Right lung (tissue), 10 donors: ENCODE measurements at places on chromosomes 11 and 22. TPM values are rescaled to one million over a fixed set of nuclear protein-coding genes. Genes with fewer than 3 reads are reported as not detected.

DNA sequence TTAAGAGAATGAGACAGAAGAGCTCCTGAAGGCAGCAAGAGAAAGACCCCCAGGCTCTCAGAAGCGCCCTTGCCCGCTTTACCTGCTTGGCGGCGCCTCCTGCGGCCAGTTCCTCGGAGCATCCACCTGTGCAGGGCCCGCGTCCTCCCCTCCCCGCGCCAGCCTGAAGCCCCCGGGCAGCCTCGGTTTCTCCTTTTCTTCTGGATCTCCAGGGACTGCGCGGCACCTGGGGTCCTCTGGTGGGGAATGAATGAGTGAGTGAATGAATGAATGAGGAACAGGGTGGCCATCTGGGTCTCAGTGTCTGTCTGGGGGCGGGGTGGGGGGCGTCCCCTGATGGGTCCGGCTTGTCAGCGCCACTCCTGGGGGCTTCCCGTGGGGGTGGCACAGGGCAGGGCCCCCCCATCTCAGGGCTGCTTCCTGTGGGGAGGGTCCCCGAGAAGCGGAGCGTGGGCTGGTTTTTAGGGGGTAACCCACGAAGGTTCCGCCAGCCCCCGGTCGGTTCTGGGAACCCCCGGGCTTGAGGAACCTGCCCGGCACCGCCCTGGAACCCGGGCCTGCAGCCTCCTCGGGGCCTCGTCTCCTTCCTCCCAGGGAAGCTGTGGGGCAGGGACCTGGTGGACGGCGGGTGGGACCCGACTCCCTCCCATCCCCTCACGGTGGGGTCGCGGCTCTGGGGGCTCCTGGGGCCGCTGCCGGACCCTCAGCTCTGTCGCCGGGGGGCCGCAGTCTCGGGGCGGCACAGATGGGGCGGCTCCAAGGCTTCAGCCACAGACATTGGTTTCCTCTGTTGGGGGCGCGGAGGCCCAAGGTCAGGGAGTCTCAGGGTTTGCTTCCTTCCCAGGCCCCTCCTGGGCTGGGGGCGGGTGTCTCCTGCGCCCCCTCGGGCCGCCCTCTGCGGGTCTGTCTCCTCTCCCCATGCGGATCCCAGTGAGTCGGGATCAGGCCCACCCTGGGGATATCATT is 8.3 kb upstream of the KRTAP5-7 start:
- no peak for DNase-seq

Gene RNF169
- polyA plus RNA-seq = 21.6 TPM

DNA sequence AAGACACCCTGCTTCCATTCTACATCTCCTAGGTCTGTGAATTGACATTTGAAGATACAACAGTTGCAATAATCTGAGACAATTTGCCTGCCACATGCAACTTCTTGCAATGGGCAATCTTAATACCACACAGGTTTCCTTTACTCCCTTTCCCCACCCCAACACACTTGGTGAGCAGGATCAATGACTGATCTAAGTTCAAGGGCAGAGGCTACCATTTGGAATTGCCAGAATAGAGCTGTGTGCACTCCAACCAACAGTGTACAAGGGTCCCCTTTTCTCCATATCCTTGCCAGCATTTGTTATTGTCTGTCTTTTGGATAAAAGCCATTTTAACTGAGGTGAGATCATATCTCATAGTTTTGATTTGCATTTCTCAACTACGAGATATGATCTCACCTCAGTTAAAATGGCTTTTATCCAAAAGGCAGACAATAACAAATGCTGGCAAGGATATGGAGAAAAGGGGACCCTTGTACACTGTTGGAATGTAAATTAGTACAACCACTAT is 2.9 kb upstream of the NNMT start:
- no peak for DNase-seq

Gene DDI1
- not detected for polyA plus RNA-seq

Gene OR52L1
- polyA plus RNA-seq = not detected

GRCh38 chr11:120978701-120979100 is 45.2 kb upstream of the TBCEL start:
- DNase-seq = no peak

- DNase-seq = no peak
Observed at GRCh38 chr11:73107597-73107996, 34.5 kb downstream of the FCHSD2 start.

GRCh38 chr11:47891886-47892285 is 43.7 kb upstream of the NUP160 start:
- DNase-seq = no peak

Gene PHOX2A
- polyA plus RNA-seq = not detected

Gene FXYD6
- 148 TPM for polyA plus RNA-seq

DNA sequence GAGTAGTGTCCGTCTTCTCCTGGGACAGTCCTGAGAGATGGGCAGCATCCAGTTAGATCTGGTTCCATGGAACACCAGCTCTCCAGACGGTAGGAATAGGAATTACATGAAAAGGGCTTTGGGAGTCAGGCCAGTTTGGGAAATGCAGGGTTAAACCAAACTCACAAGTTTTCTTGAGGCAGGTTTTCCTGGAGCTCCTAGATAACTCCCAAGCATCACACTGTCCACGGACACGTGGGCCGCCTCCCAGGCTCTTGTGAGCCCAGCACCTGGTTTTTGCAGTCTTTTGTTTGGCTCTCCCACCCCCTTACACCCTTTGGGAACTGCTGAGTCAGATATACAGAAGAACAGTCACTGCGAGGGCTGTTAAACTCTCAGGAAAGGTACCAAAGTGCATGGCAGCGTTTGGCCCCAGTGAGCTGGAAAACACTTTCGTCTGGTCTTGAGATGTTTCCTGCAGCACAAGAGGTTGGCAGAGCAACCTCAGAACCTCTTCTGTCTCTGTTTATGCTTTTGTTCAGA is 90.0 kb downstream of the BCR start:
- DNase-seq = no peak

- no peak for DNase-seq
Observed at GRCh38 chr22:28053896-28054818, 135.1 kb upstream of the PITPNB start.

Gene TOP3B
- polyA plus RNA-seq = 28.2 TPM

Gene WNT7B
- polyA plus RNA-seq = 9.5 TPM

DNA sequence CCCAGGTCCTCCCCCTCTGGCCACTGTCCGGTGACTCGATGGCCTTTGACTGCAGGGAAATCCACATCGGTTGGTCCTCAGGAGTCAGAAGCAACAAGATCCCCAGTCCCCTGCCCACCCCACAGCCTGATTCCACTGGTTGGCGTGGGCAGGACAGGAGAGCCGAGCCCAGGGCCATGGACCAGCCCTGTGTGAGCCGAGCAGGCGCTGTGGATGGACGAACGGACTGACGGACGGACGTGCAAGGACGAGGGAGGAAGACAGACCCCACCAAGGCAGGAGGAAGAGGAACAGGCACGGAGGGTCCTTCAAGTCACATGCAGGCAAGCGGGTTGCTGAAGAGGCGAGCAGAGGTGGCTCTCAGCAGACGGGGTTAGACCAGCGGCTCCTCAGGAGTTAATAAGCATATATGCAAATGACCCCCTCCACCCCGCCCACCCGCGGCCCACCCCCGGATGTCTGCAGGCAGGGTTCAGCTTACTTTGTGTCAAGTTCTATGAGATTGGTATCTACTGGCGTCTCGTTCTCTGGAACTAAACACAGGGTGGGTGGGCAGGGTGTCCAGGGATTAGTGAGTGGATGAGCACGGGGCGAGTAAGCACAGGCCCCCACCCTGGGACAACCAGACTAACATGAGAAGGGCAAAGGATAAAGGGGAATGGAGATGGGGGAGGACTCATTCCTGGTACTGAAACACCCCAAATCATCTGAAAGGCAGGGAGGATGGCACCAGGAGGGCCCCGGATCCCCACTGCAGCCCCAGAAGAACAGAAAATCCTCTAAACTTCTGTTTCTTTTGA is 26.8 kb downstream of the TPBGL start:
- no peak for DNase-seq

Gene OR1S2
- polyA plus RNA-seq = not detected

Gene GPHA2
- polyA plus RNA-seq = 0.15 TPM

- DNase-seq = no peak
Observed at GRCh38 chr11:72723508-72723907, 28.7 kb downstream of the ARAP1 start.

DNA sequence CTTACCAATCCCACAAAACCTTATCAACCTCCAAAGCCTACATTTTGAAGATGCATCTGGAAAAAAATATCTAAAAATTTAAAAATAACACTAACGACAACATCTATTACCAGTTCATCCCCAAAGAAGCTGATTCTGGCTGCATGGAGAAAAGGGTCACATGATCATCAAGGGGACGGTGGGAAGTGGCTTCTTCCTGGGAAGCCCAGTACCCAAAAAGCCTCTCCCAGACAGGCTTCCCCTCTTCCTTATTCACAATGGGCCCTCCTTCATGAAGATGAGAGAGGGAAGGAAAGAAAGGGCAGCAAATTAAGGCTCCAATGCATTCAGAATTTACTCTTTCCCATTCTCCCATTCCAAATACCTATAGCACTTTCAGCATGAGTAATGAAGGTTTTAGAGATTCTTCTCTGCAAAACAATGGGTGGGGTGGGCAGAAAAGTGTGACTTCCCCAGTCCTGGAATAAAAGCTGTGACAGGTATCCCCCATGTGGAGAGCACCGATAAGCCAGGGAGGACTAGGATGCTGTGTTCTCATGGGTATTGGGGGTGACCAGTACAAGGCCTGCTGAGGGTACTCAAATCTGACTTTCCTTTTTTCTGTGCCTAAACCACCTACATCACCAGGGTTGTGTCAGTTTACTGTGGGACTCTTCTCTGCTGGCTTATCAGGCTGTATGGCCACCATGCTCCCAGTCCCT is 88.2 kb downstream of the SIK3 start:
- DNase-seq = no peak

Gene OR51E1
- polyA plus RNA-seq = 0.36 TPM

Gene OVOL1
- 0.29 TPM for polyA plus RNA-seq

DNA sequence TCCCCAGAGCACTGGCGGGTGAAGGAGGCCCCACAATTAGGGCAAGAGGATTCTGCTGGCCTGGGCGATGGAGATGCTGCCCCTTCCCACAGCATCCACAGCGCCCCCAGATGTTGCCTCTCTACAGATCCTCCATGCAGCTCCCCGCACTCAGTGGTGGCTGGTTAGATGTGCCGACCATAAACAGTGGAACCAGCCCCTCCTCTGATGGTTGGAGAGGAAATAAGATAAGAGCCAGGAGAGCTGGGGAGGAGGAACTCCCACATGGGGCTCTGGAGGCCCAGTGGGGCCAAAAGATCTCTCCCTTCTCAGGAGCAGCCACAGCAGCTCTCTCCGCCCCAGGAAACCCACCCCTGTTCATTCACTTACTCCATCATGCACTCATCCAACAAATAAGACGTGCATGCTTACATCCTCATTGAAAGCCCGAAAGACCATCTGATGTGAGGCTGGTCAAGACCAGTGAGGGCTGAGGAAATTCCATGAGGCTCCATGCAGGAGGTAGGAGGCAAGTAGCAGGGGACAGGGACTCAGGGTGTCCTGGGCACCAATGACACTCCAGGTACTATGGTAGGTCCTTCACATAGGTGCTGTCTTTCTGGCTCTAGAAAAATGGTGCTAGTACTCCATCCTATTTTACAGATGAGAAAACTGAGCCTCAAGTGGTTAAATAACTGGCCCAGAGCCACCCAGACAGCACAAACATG is 1.5 kb downstream of the PTGDR2 start:
- DNase-seq = no peak

DNA sequence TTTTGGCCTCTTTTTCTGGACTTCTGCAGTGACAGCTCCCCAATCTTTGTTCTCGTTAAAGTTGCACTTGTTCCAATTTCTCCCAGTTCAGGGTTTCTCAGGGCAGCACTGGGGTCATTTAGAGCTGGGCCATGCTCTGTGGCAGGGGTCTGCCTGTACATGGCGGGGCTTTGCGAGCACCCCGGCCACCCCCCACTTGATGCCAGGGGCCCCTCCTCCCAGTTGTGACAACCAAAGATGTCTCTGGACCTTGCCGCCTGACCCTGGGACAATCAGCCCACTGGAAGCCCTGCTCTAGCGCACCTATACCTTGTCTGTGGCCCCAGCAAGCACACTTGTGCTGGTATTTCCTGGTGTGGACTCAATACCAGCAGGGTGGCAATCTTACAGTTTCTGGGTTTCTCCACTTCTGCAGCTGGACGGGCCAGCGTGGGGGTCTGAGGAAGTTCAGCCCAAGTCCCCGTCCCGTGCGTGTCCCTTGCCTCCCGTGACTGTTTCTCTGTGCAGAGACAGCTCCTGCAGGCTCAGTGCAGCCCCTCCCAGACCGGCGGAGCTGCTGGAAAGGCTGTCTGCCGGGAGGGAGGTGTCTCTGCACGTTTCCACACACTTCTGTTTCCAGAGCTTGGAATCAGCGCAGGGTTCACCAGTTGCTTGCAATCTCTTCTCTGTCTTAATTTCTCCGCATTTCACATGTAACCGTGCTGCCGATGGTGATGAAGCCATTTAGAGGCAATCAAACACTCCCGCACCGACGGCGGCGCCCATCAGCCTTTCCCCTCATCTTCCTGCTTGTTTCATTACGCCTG is 1328.9 kb downstream of the BRD1 start:
- DNase-seq = no peak

Gene DBX1
- 0.35 TPM for polyA plus RNA-seq

DNA sequence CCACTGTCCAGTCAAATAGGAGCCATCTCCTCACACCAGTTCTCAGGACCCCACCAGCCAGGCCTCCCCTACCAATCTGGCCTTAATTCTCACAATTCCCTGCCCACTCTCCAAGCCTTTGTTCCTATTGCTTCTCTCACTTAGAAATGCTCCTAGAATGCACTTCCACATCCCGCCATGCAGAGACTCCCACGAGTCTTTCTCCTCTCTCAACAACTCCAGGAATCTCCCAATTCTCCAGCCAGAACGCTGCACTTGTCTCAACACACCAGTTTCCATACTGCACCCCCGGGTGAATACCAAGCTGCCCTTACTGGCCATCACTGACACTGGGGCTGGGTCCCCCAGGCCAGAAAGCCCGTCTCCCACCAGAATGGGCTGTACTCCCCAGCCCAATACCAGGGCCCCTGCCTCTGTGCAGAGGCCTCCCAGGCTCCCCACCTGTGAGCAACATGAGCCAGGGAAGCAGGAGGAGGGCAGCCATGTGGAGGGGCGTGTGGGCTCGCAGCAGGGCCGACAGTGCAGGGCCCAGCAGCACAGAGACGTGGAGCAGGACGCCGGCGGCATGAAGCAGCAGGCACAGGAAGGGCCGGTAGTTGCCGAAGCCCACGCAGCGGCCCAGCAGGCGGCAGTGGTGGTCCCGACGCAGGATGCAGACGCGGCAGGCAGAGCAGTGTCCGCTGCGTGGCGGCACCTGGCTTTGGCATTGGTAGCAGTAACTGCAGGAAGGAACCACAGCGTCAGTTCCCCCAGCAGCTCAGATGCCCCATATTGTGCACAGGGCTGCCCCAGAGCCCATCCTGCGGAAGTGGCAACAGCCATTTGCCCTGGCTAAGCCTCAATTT is 2.4 kb downstream of the ZDHHC24 start:
- peak; percentile 39 for DNase-seq

Gene NXPE2
- polyA plus RNA-seq = 0.30 TPM

DNA sequence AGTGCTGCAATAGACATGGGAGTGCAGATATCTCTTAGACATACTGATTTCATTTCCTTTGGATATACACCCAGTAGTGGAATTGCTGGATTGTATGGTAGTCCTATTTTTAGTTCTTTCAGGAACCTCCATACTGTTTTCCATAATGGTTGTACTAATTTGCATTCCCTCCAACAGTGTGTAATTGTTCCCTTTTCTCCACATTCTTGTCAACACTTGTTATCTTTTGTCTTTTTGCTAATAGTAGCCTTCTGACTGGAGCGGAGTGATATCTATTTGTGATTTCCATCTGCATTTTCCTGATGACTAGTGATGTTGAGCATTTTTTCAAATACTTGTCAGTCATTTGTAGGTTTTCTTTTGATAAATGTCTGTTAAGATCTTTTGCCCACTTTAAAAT is 128.9 kb downstream of the CTNND1 start:
- no peak for DNase-seq

GRCh38 chr11:72228229-72228843 is 3.8 kb downstream of the INPPL1 start:
- DNase-seq = no peak

GRCh38 chr11:64185175-64185692 is 737 bp upstream of the STIP1 start:
- DNase-seq = no peak

Gene SLC22A9
- polyA plus RNA-seq = not detected
